ENCODE measurements at places on chromosomes 3 and 15.

- peak; percentile 74 for DNase-seq
Observed at GRCh38 chr15:43511012-43511885, 6.2 kb upstream of the MAP1A start.

DNA sequence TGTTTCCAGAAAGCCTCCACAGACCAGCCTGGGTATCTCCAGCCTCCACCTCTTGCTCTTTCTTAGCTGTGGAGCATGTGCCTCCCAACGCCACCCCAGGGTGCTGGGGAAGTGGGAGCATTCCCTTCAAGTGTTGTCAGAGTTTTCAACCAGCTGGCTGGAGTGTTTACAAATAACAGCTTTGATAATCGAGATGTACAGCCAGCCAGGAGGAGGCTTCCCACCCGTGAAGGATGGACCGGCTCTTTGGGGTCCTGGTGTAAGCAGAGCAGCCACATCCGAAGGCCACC, 8.5 kb upstream of the OXTR start:
- DNase-seq = no peak

- DNase-seq = no peak
Observed at GRCh38 chr3:175179055-175179454, 319.9 kb downstream of the NAALADL2 start.

DNA sequence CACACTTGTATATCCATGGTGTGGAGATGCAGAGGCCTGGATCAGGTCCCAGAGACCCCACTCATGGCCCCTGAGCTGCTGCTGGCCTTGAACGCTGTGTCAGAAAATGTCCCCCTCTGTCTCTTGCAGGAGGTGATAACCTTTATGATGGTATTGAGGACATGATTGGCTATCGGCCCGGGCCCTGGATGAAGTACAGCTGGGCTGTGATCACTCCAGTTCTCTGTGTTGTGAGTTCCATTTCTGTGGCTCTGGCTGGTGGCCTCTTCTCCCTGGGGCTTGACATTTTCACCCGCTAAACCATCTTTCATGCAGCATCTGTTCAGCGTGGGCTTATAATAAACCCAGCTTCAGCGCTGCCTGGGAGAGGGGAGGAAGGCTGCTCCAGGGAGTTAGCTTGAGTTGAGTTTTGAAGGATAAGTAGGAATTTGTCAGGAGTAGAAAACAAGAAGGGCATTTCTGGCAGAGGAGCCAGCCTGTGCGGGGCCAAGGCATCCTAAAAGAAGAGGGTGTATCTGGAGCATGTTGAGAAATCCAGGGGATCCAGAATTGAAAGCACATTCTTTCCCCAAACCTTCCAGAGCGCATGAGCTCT, 61.1 kb downstream of the GRIP2 start:
- DNase-seq = no peak

GRCh38 chr3:127164615-127165014, 28.3 kb upstream of the PRR23E start:
- no peak for DNase-seq

GRCh38 chr3:86073799-86074198, 917.1 kb downstream of the VGLL3 start:
- no peak for DNase-seq

- DNase-seq = no peak
Observed at GRCh38 chr3:115576325-115576875, 46.9 kb upstream of the GAP43 start.

DNA sequence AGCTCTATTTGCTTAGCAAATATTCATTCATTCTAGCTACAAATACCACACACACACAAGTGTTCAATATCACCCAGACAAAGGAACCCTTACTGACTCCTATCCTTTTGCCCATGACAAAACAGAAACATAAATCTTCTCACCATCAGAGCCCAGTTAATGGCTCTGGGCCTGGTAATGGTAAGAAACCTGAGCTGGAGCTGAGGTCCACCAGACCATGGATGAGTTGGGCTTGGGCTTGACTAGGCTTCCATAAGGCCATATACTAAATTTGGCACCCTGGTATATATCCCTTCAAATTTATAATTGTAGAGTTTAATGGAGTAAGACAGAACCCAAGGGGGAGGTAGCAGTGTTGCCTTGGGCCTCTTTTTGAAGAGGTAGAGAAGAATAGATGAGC, 29.4 kb downstream of the GPR176 start:
- DNase-seq = no peak

GRCh38 chr3:171192176-171192854, 165.8 kb upstream of the SLC2A2 start:
- DNase-seq = no peak

All from Ammon's horn (tissue), 1 donor.